ENCODE measurements at places on chromosomes 5 and 9. TPM values are rescaled to one million over a fixed set of nuclear protein-coding genes. Genes with fewer than 3 reads are reported as not detected.

The BAAT gene
- total RNA-seq = not detected

The ELAVL2 gene
- total RNA-seq = not detected

The EHMT1 gene
- 124 TPM for total RNA-seq

The CAPSL gene
- not detected for total RNA-seq

The FAM81B gene
- total RNA-seq = not detected

The C5orf24 gene
- 34.9 TPM for total RNA-seq
